NCI-H1436 treated with DMSO at 0.1 percent for 48 hours (cell line): ENCODE measurements at places on chromosomes 16 and 17.

- DNase-seq: no peak
These were observed 630 bp downstream of the GRB2 start for GRCh38 chr17:75404731-75405364.

GRCh38 chr16:67718668-67719047, 458 bp downstream of the GFOD2 start:
- DNase-seq: no peak

GRCh38 chr16:76780556-76780955, 410.4 kb upstream of the MON1B start:
- DNase-seq: no peak

DNA sequence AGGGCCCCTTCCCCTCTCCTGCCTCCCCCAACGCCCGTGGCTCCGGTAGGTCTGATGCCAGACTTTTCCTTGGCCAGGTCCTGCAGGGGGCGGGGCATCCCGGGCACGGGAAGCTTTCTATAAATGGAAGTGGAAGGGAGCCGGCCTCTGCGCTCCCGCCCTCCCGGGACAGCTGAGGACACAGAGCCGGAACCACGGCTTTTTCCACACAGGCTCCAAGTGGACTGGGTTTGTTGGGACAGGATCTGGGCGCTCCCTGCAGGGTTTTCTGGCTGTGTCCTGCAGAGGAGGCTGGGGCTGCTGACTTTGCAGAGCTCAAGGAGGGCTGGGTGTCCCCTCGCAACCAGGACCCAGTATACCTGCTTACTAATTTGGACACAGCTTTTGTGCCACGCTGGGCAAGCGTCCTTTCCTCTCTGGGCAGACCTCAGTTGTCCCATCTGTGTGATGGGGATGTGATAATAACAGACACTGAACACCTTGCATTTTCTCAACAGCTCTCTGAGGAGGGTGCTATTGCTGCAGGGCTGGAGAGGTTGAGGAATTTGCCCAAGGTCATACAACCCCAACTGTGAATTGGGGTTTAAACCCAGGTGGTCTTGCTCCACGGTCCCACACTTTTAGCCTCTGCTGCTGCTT, 1.8 kb downstream of the TNS4 start:
- DNase-seq: no peak

DNA sequence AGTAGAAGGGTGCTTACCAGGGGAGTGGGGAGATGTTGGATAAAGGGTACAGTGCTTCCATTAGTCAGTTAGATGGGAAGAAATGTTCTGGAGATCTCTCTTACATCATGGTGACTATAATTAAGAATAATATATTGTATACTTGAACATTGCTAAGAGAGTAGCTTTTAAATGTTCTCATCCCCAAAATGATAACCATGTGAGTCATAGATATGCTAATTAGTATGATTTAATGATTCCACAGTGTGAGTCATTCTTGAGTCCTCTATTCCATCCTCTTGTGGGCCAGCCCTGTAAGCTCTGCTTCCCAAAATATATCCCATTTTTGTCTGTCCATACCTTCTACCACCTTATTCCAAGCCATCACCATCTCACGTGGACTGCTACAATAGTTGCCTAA, 80.6 kb upstream of the CDH11 start:
- DNase-seq: no peak
